ENCODE measurements at places on chromosomes 5 and 9.

GRCh38 chr9:91817493-91818224 is 132.4 kb downstream of the ROR2 start:
- no peak for DNase-seq

- no peak for DNase-seq
Measured at GRCh38 chr9:78577156-78577906, 280.4 kb downstream of the PSAT1 start.

- DNase-seq: no peak
Measured at GRCh38 chr9:126605792-126606482, 7.8 kb upstream of the LMX1B start.

- DNase-seq: no peak
Measured at GRCh38 chr9:33304362-33304761, 14.0 kb downstream of the NFX1 start.

DNA sequence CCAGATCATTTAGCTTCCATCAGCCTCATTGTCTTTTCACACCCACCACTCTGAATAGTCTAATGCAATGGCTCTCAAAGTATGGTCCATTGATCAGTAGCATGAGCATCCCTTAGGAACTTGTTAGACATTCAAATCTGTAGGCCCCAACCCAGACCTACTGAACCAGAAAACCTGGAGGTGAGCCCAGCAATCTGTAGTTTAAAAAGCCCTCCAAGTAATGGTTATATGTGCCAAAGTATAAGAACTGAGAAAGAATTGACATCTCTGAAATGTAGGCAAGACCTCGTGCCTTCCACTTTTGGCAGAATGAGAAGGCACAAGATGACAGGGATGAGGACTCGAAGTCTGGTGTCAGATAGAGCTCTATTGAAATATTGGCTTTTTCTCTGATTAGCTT is 267.6 kb downstream of the TRIM32 start:
- no peak for DNase-seq

DNA sequence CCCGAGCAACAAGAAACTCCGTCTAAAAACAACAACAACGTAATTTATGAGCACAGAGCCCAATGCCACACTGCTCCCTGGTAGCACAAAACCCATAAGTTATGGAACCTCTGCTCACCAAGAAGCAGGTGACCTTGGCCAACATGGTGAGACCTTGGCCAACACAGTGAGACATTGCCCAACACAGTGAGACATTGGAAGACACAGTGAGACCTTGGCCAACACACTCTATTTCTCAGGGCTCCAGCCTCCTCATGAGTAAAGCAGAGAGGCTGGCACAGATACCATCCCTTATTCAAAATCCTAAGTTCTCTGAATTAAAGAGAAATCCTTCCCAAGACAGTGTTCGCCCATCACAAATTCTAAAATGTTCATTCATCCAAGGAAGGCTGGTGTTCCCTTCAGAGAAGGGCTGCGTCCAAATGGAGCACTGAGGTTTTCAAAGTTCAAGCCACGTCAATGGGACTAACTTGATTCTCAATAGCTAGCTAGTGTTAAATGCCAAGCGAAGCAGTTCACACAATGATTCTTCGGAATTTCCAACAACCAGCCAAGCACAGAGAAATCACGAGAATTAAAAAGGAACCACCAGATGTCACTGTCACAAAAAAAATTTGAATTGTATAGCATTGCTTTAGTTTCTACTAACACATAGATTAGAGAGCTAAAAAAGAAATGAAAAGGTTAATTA is 29.5 kb downstream of the TTC39B start:
- DNase-seq: peak; percentile 45

- DNase-seq: no peak
Measured at GRCh38 chr5:95511606-95512005, 43.2 kb downstream of the SKIC3 start.

GRCh38 chr9:88198341-88198807 is 60.1 kb upstream of the SPATA31C2 start:
- DNase-seq: no peak

DNA sequence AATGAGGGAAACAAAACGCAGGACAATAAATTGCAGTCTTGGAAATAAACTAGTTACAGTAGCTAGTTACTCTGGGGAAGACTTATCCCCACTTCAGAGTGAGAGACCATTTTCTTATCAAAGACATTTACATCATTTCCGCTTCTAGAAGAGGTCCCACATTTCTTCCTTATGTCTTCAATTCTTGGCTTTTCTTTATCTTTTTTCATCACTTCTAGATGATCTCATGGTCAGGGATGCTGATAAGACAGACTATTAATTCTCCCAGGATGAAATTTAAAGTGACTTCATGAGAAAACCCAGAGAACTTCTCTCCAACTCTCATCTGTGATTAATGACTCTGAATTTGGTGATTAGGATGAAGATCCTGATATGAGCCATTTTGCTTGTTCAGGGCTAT is 229.1 kb downstream of the MTRR start:
- no peak for DNase-seq

GRCh38 chr9:4168526-4168925 is 131.3 kb downstream of the GLIS3 start:
- no peak for DNase-seq

GRCh38 chr9:134403682-134404301 is 77.5 kb downstream of the RXRA start:
- peak; percentile 25 for DNase-seq

- DNase-seq: no peak
Measured at GRCh38 chr9:35552376-35552775, 52.7 kb upstream of the TESK1 start.

DNA sequence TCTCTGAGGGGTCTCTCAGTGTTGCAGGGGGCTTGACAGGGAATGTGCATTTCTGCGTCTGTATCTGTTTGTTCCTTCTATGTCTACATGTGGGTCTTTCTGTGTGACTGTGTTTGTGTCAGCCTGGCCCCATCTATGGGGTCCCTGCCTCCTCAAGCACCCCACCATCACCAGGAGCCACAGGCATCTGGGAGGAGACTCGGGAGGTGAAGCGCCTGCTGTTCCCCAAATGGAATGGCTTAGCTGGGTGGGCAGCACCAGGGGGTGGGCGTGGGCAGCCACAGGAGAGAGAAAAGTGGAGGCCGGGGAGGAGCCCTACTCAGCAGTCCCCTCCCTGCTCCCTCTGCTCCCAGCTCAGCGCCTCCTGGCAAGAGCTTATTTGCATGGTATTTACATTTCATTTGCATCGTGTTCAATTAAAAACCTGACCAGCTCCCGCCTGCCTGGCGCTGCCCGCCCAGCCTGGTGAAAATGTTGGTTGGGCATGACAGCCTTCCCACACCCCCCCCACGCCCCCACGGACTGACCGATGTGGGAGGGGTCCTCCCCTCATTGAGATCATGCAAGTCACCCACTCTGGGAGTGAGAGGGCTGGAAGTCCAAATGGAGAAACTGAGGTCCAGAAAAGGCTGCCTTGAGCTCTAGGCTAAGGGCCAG is 50.5 kb downstream of the CXXC5 start:
- no peak for DNase-seq

DNA sequence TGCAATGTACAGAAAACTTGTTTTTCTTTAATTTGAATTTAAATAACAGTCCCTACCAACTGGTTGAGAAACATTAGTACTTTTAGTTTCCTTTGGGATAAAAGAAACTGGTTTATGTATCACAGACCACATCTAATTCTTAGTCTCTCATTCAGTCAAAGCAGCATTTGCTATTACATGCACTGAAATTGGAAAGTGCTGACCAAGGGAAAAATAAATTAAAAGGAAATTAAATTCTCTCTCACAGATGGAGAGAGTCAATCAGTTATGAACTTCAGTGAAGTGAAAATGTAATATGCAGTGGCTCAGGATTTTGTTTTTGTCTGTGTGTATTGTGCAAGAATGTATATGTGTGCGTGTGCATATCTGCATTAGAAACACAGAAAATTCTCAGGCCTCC is 121.7 kb downstream of the TUSC1 start:
- DNase-seq: no peak

Data from NCI-H1694 (cell line).